ENCODE measurements at places on chromosomes 2 and 18.

DNA sequence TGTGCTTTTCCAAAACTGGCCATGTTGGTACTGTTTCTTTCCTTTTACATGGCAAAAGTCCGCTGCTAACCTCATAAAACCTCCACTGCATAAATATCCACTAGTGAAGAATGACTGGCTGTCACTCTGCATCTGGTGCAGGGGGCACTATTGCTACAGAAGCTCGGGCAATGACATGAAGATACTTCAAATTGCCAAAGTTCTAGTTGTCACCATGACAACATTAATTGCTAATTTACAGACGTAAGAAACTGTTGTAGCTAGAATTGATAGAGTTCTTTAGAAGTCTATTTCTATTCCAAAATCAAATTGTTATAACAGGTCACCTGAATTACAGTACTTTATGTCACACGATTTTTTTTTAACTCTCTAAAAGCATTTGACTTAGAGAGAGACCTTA lies 845 bp downstream of the CFAP210 start:
- DNase-seq: no peak

- DNase-seq: no peak
These were observed 105.0 kb downstream of the COL6A3 start for GRCh38 chr2:237309011-237309410.

- no peak for DNase-seq
These were observed 77.7 kb upstream of the PELI1 start for GRCh38 chr2:64221935-64222334.

GRCh38 chr2:14626873-14627272 lies 5.6 kb upstream of the LRATD1 start:
- no peak for DNase-seq

DNA sequence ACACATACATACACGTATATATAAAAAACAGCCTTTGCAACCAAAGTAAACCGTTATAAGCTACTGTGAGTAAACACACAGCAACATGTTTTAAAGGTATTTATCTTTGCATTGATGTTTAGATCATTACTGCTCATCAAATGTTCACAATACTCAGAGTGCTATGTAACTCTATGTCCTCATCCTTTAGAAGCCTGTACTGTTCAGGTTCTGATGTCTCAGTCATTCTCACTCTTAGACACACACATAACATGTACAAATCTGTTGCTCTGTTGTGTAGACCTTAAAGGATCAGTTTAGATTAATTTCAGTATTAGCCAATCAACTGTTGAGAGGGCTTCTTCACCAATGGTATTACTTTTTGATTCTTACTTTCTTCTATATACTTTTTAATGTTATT lies 139.7 kb upstream of the ITGB6 start:
- DNase-seq: no peak

DNA sequence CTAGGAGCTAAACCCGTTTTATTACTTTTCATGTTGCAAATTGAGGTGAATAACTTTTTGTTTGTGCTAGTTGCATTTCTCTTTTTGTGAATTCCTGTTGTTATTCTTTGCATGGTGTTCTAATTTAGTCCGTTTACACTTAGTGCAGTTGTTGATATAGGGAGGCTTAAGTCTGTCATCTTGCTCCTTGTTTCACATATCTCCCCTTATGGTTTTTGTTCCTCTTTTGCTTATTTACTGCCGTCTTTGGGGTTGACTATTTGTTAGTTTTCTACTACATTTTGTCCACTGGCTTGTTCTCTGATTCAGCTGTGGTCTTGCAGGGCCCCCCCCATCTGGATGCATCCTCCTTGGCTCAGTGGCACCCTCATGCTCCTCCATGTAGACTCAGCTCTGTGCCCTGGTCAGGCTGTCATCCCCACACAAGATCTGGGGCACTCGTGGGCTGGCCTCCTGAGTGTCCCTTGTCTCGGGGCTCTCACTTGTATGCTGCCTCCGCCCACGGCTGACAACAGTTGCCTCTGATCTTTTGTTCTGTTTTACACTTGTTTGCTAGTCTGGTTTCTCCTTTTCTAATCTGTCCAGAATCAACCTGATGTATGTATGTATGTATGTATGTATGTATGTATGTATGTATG lies 42.9 kb upstream of the ASB1 start:
- no peak for DNase-seq

DNA sequence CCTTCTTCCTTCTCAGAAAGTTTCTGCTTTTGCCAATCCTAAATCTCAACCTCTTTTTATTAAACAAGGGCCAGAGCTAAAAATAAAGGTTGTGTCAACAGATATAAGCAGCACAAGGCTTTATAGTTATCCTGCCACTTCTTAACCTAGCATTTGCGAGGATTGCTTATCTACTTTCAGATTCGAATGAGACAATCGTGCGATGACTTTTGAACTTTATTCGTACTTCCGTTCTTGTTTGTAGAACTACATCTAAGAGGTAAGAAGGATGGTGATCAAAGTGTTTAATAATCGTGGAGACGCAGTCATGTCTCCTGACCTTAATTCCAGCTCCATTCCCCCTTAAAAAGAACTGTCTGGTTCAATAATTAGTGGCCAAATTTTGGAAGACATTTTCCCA lies 578.6 kb downstream of the PIK3C3 start:
- no peak for DNase-seq

GRCh38 chr18:48780201-48780912 lies 170.4 kb downstream of the SMAD7 start:
- no peak for DNase-seq

DNA sequence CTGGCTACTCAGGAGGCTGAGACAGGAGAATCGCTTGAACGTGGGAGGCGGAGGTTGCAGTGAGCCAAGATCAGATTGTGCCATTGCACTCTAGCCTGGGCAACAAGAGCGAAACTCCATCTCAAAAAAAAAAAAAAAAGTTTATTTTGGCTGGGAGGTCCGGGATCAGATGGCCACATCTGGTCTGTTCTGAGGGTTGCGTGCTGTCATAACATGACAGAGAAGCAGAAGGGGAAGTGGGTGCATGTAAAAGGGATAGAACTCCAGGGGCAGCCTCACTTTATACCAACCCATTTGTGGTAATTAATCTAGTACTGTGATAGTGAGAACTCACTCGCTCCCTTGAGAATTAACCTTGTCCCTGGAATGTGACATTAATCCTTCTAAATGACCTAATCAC lies 101.2 kb downstream of the PTPN4 start:
- DNase-seq: no peak

DNA sequence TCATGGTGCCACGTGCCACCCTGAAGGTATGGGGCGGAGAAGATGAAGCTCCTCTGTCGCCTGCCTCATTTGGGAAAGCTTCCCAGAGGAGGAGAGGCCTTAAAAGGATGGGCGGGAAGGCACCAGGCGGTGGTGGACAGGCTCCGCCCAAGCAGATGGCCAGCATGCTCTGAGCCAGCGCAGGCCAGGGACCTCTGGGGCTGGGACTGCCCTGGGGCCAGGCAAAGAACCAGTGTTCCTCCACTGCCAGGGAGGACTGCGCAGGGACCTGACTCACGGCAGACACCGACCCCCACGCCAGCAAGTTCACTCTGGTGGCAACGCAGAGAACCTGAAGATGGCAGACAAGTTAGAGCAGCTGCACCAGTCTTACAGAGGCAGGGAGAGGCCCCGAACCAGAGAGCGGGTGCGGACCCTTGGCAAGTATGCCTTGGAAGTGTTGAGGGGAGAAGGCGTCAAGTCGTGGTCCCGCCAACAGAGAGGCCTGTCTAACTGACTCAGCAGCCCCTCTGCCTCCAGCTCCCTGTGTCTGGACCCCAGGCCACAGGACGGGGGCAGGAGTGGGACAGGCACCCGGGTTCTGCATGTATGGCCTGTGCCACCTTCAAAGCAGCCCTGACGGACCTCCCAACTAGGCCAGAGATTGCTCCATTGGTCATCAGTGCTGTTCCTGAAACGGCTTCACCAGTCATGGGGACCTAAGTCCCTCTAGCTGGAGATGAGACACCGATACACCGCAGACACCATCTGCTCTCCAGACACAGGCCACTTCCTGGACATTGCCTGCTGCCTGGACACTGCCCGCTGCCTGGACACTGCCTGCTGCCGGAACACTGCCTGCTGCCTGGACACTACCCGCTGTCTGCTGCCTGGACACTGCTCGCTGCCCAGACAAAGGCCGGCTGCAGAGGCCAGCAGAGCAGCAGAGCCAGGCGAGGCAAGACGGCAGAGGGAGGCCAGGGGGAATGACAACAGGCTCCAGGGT lies 124.7 kb downstream of the HDAC4 start:
- DNase-seq: peak; percentile 82

DNA sequence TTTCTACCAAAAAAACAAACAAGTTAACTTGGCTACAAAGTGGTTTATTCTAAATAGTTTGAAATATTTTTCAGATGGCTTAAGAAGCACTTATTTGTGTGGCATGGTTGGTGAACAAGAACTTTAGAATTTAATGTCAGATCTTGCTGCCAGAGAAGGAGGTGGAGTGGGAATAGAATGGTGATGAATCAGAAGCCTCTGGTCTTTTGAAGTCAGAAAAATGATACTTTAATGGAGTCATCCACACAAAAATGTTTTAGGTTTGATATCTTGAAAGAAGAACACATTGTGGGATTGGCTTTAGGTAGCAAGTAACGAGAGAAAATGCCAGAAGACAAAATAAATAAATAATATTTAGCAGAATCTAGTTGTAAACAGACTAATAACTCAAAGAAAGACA lies 243.1 kb upstream of the FANCL start:
- DNase-seq: peak; percentile 65

DNA sequence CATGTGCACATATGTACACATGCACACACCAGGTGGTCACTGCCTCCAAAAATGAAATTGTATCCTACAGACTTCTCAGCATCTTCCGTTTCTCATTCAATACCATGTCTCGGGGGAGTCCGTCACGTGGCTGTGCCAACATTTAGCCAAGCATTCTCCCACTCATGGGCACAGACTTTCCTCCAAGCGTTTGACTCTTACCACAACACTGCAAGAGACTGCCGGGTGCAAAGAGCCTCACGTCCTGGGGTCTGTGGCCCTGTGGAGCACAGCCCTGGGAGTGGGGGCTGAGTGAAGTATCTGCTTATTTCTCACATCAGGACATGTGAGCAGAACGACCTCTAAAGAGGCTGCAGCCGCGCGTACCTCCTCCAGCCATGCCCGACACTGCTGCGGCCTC lies 28.0 kb downstream of the HDAC4 start:
- DNase-seq: no peak

DNA sequence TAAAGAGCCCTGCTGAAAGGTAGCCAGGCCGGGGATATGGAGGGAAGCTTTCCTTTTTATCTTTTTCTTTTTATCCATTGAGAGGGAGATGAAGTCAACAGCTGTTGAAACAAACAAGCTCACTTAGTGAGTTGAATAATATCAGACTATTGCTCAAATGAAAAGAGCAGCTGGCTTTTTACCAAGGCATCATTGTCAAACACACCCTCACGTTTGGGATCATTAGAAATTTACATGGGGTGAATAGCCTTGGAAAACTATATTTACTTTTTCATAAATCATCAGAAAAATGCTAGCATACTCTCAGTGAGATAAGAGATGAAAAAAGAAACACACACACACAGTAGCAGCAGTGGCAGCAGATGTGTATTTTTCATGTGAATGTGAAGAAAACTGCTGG lies 71.5 kb upstream of the HNMT start:
- no peak for DNase-seq

DNA sequence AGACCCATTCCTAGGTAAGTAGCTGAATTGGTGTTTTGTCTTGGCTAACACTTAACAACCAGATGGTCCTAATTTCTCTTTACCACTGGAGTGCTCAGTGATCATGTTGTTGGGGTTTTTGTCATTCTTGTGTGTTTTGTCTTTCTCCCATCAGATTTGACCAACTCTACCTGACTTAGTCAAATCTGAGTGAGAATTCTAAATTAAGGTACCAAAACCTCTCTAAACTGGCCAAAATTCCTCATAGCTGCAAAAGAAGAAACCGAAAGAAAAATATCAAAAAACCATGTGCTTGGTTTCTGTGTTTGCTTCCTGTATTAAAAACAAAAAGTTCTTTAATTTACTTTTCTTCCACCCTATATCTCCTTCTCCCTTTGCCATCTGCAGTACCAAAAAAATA lies 350.7 kb upstream of the SPHKAP start:
- no peak for DNase-seq

DNA sequence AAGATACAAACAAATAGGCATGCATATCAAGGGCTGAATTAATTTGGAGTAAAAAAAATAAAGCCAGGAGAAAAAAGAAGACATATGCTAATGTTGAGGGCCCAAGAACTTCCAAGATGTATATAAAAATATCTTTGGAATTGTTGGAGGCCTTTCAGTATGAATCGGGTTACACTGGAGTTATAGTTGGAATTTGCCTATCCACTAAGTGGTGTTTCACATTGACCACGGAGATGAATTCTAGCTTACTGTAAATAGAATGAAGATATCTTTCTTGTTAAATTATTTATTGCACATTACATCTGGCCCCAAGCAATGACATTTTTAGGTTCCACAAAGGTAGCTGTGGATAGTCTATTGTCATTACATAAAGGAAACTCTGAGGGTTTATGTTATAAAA lies 38.5 kb upstream of the TRIB2 start:
- DNase-seq: no peak

DNA sequence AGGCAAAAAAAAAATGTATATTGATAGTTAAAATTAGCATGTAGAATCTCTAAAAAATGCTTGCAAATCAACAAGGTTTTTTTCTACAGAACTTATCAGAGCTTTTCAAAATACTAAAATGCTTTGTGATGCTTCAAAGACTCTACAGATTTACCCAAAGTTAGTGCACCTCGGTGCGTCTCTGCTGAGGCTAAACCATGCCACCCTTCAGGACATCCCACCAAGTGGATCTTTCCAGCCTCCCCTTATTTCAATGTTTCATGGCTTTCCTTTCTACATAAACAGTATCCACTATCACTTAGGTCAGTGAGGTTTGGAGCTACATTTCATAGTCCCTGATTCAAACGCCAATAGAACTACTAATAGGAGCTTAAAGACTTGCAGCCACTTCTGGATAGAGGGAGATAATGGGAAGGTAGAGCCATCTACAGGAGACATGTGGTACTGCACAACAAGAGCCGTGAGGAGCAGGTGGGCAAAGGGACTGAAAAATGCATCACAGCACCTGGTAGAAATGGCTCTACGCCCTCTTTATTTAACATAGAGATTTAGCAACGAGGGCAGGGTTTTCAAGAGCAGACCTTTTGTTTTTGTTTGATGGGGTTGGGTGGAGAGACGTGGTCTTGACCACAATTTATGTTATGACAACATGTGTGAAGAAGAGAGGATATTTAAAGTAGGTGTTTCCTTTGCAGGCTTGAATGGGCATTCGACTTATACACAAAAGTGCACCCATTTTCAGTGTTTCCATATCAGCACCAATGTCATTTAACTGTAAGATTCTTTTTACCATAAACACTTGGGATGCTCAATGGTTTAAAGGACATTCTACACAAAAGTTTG lies 56.1 kb upstream of the SLC35G4 start:
- peak; percentile 44 for DNase-seq

- DNase-seq: no peak
These were observed 838.3 kb downstream of the SLC4A3 start for GRCh38 chr2:220465700-220466099.

GRCh38 chr2:26582890-26583289 lies 58.3 kb downstream of the CIB4 start:
- no peak for DNase-seq

- no peak for DNase-seq
These were observed 31.2 kb upstream of the NTSR2 start for GRCh38 chr2:11701206-11701605.

- no peak for DNase-seq
These were observed 495 bp upstream of the ASIC4 start for GRCh38 chr2:219513787-219514186.

GRCh38 chr18:8800876-8801262 lies 95.5 kb downstream of the MTCL1 start:
- DNase-seq: no peak

GRCh38 chr2:124542932-124543640 lies 518.0 kb downstream of the CNTNAP5 start:
- no peak for DNase-seq

GRCh38 chr2:42101206-42102023 lies 53.6 kb downstream of the PKDCC start:
- DNase-seq: peak; percentile 49
